Femur (tissue), 1 donor: ENCODE measurements at places on chromosomes 7 and 10.

DNA sequence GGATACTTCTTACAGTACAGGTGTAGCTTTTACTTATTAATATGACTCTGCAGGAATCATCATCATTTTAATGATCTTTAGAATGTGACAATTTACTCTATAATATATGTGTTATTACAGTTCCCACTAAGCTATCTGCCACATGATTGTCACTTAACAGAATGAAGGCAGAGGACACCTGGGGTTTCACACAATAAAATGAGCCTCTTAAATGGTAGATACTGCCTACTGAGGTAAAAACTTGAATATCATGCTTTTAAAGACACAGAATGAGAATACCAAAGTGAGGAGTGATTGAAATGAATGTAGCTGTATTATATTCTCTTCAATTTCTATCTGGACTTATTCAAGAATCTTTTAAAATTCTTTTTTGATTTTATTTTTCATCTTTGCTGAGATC, 1255.3 kb upstream of the LRRN3 start:
- DNase-seq, result no peak

GRCh38 chr7:51591223-51591622, 274.6 kb upstream of the COBL start:
- no peak for DNase-seq

- no peak for DNase-seq
Measured at GRCh38 chr7:85454904-85455303, 268.0 kb upstream of the SEMA3D start.

DNA sequence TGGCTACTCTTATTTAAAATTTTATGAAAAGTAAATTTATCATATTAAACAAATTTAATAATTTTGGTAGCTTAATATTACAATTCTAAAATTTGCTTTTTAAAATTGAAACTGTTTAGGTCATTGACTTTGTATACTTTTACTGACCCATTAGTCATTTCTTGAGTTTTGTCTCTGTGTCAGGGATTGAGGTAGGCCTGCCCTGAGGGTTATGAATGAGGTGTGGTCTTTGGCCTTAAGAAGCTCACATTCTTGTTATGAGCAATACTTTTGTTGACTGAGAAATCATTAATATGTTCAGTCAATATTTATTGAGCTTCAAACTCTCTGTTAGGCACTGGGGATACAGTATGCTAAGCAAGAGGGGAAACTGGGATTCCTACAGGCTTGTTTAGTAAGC, 47.0 kb upstream of the RPA3 start:
- DNase-seq, result no peak
